Stimulated activated CD8-positive, alpha-beta memory T cell treated with anti-CD3 and anti-CD28 coated beads, Interleukin-2, amount 100 ng/mL, for 1 hour (primary cell): ENCODE measurements at places on chromosomes 5 and 9.

DNA sequence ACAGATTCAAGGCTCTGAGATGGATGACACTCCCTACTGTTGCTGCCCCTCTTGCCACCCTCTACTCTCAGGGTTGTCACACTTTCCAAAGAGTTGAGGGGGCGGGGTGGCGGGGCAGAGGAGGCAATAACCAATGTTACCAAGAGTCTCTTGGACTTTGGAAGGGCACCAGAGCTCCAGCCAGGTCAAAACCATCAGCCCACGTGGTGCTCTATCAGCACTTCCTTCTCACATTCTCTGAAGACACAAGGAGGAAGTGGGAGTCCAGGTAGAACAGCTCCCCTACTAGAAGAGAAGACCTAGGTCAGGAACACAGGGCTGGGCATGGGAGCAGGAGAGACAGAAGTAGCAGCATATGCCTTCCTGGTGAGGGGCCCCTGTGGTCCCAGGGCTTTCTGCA is 33.0 kb upstream of the PIK3R1 start:
- no peak for DNase-seq

- DNase-seq: no peak
Measured at GRCh38 chr9:95284162-95285080, 33.1 kb downstream of the FANCC start.

DNA sequence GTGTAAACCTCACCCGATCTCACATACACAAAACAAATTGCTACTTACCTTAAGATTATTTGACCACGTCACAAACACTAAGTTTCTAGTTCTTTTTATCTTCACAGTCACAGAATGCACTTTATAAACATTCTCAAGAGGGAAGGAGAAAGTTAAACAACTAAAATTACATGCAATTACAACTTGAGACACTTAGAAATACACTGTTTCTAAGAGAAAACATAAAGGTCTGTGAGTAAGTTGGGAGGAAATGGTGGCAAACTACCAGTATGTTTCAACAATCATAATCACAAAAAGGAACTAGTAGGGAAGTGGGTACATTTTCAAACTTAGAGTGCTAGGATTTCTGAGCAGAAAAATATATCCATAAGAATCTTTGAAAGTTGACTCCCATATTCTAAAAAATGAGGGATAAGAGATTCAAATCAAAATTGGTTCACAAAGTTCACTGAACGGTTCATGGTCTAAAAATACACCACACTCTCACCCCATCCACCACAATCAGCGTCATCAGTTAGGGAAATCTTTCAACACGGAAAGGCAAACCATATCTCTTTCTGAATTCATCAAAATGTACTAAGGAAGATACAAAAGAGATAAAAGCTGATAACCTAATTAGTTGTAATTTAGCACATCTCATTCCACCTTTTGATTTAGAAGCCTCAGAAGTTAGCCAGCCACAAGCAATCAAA is 182.6 kb downstream of the BNC2 start:
- no peak for DNase-seq

GRCh38 chr5:169805937-169806700 is 169.0 kb downstream of the DOCK2 start:
- no peak for DNase-seq

- no peak for DNase-seq
Measured at GRCh38 chr9:72322259-72322658, 42.7 kb downstream of the ZFAND5 start.

DNA sequence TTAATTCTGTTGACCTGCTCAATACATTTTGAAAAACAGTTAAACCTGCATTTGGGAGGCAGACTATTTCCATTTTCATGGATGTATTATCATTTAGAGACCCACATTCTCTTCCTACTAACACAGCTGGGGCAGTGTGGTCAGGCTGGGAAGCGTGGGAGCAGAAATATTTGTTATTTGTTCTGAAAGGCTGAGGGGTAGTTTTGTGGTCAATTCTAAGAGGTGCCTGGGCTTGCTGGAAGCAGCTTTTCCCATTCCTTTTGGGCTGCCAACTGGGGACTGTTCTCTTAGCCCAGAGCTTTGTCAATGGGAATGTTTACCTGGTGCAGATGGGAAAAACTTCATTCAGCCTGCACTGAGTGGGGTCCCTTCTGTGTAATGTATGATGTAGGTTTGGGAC is 171.4 kb upstream of the DAP start:
- DNase-seq: no peak

DNA sequence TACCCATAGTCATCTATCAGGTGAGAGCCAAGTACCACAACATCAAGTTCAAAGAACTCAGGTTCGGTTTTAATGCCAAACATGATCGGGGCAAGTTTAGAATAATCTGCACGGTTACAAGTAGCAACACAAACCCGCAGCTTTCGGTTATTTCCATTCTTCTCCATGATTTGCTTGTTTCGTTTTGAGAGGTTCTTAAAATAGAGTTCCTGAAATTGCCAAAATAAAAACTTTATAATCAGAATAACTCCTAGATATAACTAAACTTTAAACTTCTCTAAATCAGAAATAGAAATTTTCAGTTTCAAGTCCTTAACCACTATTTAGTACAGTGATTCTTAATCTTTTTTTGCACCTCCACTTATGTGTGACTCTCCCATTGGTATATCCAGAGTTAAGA is 9.1 kb downstream of the GNE start:
- DNase-seq: no peak

DNA sequence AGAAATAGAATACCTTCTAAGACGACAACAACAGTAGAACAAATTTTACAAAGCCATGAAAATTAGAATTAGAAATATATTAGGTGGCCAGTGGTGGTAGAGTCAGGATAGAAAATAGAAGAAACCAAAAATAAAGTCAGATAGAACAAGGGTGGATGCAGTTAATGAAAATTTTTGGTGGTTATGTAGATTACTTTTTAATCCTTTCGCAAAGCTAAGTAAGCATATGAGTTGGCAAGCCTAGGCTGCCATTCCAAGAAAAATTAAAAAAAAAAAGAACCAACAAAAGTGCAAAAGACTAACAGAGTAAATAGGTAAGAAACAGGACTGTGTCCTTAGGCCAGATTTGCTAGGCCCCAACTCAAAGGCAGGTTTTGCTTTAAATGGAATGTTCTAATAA is 56.8 kb downstream of the PCSK5 start:
- no peak for DNase-seq

GRCh38 chr9:33125871-33126823 is 41.0 kb downstream of the B4GALT1 start:
- no peak for DNase-seq

GRCh38 chr9:104232781-104233341 is 138.8 kb downstream of the SMC2 start:
- DNase-seq: no peak

- no peak for DNase-seq
Measured at GRCh38 chr9:128742401-128742800, 18.5 kb upstream of the ZDHHC12 start.

DNA sequence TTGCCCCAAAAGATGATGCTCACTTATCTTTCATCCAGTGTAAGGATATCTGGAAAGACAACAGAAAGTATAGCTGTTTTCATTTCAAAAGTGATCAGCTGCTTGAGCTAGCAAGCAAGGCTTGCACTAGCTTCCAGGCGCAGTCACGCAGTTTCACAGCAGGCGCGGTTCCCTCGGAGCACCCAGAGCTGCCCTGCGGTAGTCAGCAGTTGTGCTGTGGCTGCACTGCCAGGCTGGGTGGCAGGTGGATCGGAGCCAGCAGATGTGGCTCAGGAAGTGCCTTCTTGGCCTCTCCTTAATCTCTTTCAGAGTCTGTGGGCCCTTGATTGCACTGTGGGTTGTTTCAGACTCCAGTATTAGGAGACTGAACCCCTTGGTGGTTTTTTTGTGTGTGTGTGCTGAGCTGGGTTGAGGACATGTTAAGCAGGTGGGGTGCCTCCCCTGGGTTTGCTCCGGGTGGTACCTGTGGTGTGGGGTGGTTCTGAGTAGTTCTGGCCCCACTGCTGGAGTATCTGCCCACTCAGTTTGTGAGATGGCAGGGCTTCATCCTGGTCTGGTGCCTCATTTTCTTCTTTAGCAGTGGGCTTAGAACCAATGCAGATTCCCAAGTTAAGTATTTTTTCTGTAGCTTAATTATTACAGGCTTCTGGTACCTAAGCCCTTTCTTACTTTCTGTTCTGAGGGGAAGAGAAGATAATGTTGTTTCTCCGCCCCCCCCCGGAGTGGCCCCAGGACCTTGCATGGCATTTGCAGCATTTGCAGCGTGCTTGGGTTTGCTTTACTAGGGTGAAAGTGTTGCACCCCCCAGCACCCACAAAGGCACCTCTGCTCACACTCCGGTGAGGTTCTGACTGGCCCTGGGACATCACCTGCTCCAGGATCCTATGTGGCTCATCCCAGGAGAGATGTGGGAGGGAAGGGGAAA is 16.4 kb downstream of the TENT4A start:
- no peak for DNase-seq

DNA sequence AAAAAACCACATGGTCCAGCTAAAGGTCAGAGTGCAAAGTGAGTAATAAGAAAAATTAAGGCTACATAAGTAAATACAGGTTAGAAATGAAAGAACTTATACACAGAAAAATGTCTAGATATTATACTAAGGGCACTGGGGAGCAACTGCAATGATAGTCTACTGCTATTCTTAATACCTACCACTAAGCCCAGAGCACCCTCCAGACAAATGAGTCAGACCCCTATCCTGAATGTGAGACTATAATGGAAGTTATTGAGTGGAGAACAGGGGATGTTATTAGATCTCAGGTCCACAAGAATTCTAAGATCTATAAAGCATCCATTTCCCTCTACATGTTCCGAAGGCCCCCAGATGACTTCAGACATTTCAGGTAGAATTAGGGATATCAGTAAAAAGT is 438.3 kb downstream of the PRELID2 start:
- no peak for DNase-seq
